ENCODE measurements at places on chromosomes 1 and 21.

- no peak for DNase-seq
Observed at GRCh38 chr1:109425391-109426280, 612 bp downstream of the PSMA5 start.

- DNase-seq, result no peak
Observed at GRCh38 chr1:167689567-167689920, 32.2 kb upstream of the MPZL1 start.

DNA sequence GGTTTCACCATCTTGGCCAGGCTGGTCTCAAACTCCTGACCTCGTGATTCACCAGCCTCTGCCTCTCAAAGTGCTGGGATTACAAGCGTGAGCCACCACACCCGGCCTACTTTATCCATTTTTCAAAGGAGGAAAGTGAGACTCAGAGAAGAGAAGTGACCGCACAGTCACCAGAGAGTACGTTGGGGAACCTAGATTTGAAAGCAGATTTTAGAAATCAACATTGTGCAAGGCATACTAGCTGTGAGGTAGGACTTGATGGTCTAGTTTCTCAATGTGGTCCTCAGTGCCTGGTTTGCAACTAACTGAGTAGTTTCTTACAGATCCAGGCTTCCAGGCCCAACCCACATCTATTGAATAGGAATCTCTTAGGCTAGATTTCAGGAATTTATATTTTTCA lies 1.7 kb upstream of the PRCC start:
- DNase-seq, result no peak

- DNase-seq, result no peak
Observed at GRCh38 chr1:186710696-186711095, 30.5 kb upstream of the PTGS2 start.

- no peak for DNase-seq
Observed at GRCh38 chr1:162914601-162915000, 53.6 kb upstream of the CCDC190 start.

Measured in midbrain (tissue), 1 donor.